ENCODE measurements at places on chromosomes 3 and 15.

- H3K27ac ChIP-seq: no peak overlapping the region
- no peaks in the 10 kb centered on the region for H3K36me3 ChIP-seq
- no peak for DNase-seq
- no peaks in the 10 kb centered on the region for H3K27me3 ChIP-seq
Observed at GRCh38 chr3:79515072-79515471, 252.7 kb downstream of the ROBO1 start.

DNA sequence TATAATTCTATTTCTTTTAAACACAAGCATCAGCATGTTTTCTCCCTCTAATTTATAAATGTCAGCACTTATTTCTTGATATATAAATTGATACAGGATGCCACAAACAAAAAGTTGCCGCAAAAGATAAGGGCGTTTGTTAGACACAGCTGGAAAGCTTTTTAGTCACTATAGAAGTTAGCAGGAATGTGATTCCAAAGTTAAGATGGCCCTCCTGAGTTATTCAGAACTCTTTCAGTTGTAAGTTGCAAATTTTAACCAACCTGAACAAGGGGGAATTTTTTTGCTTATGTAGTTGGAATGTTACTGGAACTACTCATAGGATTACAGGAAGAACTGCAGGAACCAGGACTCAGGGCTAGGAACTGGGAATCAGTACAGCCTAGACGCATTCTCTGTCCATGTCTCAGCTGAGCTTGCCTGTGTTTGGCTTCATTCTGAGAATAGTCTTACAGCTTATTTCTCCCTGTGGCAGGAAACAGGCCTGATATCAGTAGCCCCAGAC, 166.3 kb downstream of the VGLL4 start:
- H3K4me1 ChIP-seq: no peaks in the 10 kb centered on the region
- H3K36me3 ChIP-seq: peaks cover 2% of the 10 kb centered on the region
- no peak overlapping the region for H3K4me3 ChIP-seq
- H3K27me3 ChIP-seq: no peaks in the 10 kb centered on the region

GRCh38 chr3:176663387-176663786, 533.9 kb downstream of the TBL1XR1 start:
- no peak overlapping the region for H3K27ac ChIP-seq
- no peak overlapping the region for H3K4me3 ChIP-seq
- no peaks in the 10 kb centered on the region for H3K27me3 ChIP-seq

DNA sequence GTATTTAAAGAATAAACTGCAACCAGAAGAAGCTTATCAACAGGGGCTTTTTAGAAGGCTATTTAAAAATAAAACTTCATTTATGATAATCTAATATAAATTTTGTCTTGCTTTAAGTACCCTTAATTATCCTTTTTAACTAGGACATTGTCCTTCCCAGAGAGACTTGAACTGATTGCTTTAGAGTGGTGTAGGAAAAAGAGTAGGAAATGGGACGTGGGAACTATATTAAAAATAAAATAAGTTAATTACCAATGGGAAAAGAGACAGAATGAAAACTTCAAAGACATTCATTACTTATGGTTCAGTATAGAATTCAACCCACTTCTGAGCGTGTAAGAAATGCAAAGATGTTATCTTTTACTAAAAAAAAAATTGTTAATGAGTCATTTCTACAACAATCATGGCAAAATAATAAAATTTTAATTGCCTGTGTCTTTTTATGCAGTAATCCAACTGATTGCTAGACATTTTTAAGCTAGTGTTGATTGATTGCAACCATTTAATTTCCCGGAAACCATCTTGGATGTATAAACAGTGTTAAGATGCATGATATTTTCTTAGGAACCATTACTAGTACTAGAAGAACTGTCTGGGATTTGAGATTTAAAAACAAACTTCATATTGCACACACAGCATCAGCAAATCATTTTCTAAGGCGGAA, 298.8 kb upstream of the UMPS start:
- H3K27ac ChIP-seq: no peak overlapping the region
- H3K4me3 ChIP-seq: no peak overlapping the region
- peaks cover 3% of the 10 kb centered on the region for H3K4me1 ChIP-seq
- peaks cover 3% of the 10 kb centered on the region for H3K27me3 ChIP-seq
- H3K36me3 ChIP-seq: no peaks in the 10 kb centered on the region
- no peak for DNase-seq

- H3K27me3 ChIP-seq: no peaks in the 10 kb centered on the region
- peaks cover 42% of the 10 kb centered on the region for H3K36me3 ChIP-seq
- no peak overlapping the region for H3K4me3 ChIP-seq
Observed at GRCh38 chr15:67708500-67708899, 116.8 kb upstream of the SKOR1 start.

Measured in memory B cell (primary cell).